GM20000 (cell line): ENCODE measurements at places on chromosomes 7 and 10.

GRCh38 chr10:112221545-112221944 is 38.0 kb upstream of the GPAM start:
- no peak for DNase-seq

GRCh38 chr10:48542471-48543181 is 62.2 kb downstream of the ARHGAP22 start:
- DNase-seq = no peak

GRCh38 chr10:126732868-126733267 is 62.4 kb upstream of the C10orf90 start:
- DNase-seq = no peak

DNA sequence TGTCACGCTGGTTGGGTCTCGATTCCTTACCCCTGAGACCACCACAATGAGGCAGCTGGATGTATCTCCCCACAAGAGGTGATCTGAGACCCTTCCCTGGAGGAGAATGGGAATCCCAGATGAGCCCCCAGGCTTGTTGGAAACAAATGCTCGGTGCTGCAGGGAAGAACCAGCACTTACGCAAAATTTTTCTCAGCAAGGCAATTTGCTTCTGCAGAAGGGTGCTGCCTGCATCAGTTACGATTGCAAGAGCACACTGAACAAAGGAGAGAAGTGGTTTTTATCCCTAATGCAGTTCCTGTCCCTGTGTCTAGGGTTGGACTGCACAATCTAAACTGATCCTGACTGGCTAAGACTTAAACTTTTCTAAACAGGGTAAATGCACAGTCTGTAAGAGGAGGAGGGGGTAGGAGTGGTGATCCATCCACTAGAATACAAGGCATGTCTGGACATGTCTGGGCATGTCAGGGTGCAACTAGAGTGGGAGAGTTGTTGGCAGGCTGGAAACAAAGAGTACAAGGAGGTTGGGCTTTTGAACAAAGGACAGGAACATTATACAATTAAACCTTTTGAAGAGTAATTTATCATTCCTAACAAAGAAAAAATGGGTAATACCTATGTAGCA is 114.9 kb upstream of the FAM3C start:
- DNase-seq = no peak

GRCh38 chr7:117092785-117093184 is 139.5 kb downstream of the ST7 start:
- DNase-seq = no peak

DNA sequence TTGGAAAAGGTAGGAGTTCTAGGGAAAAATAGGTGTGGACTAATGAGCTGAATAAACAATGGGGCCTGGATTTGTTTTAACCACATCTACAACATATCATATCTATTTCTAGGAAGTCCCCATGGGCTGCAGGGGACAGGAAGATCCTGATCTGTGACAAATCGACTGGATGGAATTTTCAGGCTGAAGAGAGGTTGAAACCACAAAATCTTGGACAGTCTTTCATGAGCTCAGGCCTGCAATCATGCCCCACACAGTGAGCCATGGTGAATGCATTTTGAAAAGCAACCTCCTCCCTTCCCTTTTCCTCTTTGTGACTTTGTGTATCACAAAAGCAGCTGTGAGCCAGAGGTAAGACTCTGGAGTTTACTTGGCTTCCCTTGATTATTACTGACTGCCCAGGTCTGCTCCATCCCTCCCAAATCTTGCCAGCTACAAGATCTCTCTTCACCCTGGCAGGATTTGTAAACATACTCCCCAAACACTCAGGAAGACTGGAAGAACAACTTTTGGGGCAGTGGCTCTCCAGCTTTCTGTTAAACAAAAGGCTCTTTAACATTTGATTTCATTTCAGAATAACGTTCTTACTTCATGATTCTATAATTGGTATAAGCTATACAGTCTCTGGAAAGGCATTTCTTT is 66.4 kb downstream of the ASAH2B start:
- no peak for DNase-seq
